ENCODE measurements at places on chromosomes 3 and 15. TPM values are rescaled to one million over a fixed set of nuclear protein-coding genes. Genes with fewer than 3 reads are reported as not detected.

GRCh38 chr3:61894988-61895935 is 333.9 kb downstream of the PTPRG start:
- H3K4me3 ChIP-seq: no peak overlapping the region
- H3K27ac ChIP-seq: no peak overlapping the region
- H3K27me3 ChIP-seq: no peaks in the 10 kb centered on the region
- peak; percentile 11 for DNase-seq
- H3K4me1 ChIP-seq: no peaks in the 10 kb centered on the region
- no peaks in the 10 kb centered on the region for H3K36me3 ChIP-seq

- H3K27ac ChIP-seq: no peak overlapping the region
- H3K4me3 ChIP-seq: no peak overlapping the region
- peaks cover 20% of the 10 kb centered on the region for H3K27me3 ChIP-seq
- H3K36me3 ChIP-seq: no peaks in the 10 kb centered on the region
- DNase-seq: peak; percentile 46
- H3K4me1 ChIP-seq: no peaks in the 10 kb centered on the region
Observed at GRCh38 chr3:170584585-170585007, 1.3 kb downstream of the SLC7A14 start.

- H3K27me3 ChIP-seq: no peaks in the 10 kb centered on the region
- no peak for DNase-seq
- H3K36me3 ChIP-seq: no peaks in the 10 kb centered on the region
- peaks cover 12% of the 10 kb centered on the region for H3K4me1 ChIP-seq
Observed at GRCh38 chr3:50139308-50139707, 15.8 kb upstream of the SEMA3F start.

DNA sequence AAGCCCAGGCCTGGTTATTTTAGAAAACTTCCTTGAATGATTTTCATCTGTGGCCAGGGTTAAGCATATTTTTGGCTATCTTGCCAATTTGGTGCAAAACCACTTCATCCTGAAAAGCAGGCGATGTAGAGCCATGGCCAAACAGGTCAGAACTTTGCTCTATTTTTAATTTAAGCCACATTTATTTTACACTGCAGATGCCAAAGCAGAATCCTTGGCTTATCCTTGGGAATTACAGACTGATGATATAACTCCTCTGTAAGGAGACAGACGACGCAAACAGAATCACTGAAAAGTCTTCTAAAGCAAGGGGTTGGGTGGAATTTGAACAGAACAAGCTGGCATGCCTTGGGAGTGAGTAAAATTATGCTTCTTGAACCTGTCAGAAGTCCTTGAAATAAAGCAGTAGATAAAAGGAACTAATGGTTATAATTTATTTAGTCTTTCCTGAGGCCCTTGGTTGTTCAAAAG is 121.9 kb downstream of the CHST2 start:
- H3K36me3 ChIP-seq: no peaks in the 10 kb centered on the region
- no peaks in the 10 kb centered on the region for H3K27me3 ChIP-seq
- no peak overlapping the region for H3K27ac ChIP-seq
- DNase-seq: no peak
- H3K4me3 ChIP-seq: no peak overlapping the region
- no peaks in the 10 kb centered on the region for H3K4me1 ChIP-seq

- no peaks in the 10 kb centered on the region for H3K36me3 ChIP-seq
- no peak for DNase-seq
- H3K27ac ChIP-seq: no peak overlapping the region
- peaks cover 14% of the 10 kb centered on the region for H3K4me1 ChIP-seq
- H3K27me3 ChIP-seq: no peaks in the 10 kb centered on the region
- no peak overlapping the region for H3K4me3 ChIP-seq
Observed at GRCh38 chr3:153138276-153139210, 23.5 kb upstream of the RAP2B start.

DNA sequence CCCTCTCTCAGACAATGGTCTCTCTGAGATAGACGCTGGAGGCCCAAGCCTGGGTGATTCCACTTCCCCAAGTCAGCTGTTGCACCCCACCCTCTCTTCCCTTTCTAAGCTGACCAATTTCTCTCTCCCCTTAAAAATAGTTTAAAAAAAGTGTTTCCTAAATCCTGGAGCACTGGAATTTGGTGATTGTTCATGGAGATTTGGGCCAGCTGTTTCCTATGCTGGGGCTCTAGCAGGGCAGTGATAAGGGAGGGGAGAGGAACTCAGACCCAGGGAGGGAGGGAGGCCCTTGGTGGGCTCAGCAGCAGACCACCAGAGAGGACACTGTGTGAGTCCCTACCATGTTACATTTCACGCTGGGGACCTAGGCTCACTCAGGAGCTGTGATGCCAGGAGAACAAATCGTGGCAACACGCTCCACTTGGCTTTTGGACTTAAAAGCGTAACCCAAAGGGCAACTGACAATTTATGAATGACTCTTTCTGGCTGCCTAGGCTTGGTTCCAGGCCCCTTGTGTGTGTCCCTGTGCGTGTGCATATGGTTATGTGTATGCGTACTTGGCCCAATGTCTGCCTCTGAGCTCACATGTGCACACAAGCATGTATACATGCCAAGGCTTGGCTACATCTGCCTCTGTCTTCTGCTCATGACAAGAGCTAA is 59.8 kb upstream of the INSYN1 start:
- H3K4me1 ChIP-seq: no peaks in the 10 kb centered on the region
- DNase-seq: no peak
- no peaks in the 10 kb centered on the region for H3K27me3 ChIP-seq
- H3K27ac ChIP-seq: no peak overlapping the region
- H3K36me3 ChIP-seq: no peaks in the 10 kb centered on the region

Gene RAB6B
- polyA plus RNA-seq: 0.34 TPM

All from CD4-positive, alpha-beta memory T cell (primary cell).